ENCODE measurements at places on chromosomes 7 and 10.
A peak's percentile ranks its signal among the peaks of the same experiment; 100 is the strongest.

- DNase-seq, result no peak
Measured at GRCh38 chr7:28599411-28599810, 187.1 kb downstream of the CREB5 start.

GRCh38 chr7:157855016-157855415 lies 518.2 kb downstream of the DNAJB6 start:
- DNase-seq, result no peak

DNA sequence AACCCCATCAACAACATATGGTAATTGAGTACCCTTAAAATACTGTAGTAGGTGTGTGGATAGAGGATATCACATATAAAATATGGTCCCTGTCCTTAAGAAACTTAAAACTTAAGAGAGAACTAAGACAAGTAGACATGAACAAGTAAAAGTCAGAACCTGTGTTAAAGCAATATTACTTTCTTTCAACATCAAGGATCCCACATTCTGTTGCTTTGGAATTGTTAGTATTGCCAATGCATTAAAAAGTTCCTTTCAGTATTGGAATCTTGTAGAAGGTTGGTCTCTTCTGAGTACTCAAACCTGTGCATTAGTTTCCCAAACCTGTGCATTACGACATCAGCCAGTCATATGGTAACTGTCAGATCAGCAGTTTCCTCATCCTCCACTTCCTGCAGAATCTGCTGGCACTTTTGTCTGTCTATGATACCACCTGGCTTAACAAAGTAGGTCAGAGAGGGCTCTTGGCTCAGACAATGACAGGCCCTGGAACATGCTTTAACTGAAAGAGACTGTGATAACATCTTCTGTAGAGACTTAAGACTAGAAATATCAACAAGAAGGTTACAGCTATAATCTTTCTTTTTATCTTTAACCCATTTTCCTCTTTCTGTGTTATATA lies 56.5 kb downstream of the CCDC71L start:
- DNase-seq, result no peak

DNA sequence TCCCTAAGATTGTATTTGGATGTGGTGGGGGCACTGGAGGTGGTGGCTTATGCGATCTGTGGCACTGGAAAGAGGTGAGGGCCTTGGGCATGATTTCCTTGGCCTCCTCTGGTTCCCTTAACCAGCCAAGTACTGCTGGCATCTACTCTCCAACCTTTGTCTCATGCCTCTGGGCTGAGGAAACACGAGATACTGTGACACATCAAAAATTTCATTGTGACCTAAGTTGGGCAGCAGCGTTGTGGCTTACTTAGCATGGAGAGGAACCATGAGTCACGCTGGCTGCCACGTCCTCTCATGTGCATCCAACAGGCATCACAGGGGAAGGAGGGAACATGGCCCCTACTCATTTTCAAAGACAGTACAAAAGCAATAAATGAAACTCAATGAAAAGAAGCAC lies 29.7 kb upstream of the GSDME start:
- DNase-seq, result peak; percentile 91

GRCh38 chr7:30511494-30511893 lies 6.9 kb upstream of the GGCT start:
- DNase-seq, result no peak

DNA sequence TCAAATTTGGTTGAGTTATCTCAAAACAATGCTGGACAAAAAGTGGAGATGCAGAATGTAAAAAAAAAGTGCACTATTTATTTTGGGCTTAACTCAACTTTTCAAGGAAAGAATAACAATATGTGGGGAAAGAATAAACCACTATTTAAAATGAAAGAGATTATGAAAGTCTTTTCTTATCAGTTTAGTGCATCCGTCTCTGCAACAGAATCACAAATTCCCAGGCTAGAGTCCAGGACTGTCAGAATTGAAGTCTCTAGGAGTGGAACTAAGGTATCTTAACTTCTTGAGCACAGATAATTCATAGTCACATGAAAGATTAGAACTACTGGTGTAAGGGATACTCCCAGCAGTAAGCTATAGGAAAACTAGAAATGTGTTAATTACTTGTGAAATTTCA lies 1200.3 kb upstream of the LRRN3 start:
- no peak for DNase-seq

- no peak for DNase-seq
Measured at GRCh38 chr7:44540592-44541027, 520 bp downstream of the NPC1L1 start.

GRCh38 chr10:6416892-6417512 lies 163.1 kb downstream of the PRKCQ start:
- peak; percentile 37 for DNase-seq

DNA sequence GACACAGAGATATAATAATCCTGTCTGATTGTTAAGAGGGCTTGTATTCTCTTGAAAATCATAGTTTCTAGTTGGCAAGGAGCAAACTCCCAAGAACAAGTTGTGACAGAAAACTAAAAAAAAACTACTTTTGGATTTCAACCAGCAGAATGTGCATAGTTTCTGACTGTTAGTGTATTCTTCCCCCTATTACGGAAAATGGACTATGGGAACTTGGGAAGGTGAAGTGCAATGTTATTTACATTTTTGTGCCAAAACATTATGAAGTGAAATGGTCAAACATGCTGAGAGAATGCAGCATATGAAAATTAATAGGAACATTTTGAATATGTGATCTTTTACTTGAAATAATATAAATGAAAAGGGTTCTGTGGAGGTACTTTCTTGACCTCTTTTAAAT lies 660.8 kb downstream of the SUGCT start:
- DNase-seq, result no peak

DNA sequence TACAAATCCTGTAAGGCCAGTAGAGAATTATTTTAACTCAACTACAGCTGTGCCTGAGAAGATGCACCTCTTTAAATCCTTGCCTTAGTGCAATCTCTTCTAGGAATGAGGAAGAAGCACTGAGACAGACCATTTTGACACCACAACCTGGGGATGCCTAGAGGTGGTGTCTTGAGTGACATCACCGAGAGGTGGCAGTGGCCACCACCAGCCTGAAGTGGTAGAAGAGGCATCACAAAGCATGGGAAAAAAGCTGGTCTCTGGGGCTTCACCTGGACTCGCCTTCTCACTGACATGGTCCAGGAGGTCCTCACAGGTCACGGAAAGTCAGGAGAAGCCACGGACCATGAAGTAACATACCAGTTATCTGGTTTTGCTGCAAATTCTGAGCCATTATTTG lies 99.2 kb upstream of the PDLIM1 start:
- no peak for DNase-seq

DNA sequence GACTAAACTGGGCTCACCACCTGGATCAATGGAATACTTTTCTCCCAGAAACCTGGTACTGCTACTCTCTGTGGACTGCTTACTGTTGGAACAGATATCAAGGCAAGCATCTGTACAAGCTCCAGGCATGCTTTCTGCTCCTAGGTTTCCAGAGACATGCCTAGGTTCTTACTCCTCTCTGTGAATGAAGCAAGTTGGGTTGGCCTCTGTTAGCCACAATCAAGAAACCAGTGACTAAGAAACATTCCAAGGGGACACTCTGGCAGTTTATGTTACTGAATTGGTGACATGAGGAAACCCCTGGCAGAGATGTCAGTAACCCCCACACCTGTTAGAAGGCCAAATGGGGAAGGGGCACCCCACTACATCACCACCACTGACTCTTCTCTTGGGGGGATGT lies 121.9 kb downstream of the GFRA1 start:
- DNase-seq, result no peak

DNA sequence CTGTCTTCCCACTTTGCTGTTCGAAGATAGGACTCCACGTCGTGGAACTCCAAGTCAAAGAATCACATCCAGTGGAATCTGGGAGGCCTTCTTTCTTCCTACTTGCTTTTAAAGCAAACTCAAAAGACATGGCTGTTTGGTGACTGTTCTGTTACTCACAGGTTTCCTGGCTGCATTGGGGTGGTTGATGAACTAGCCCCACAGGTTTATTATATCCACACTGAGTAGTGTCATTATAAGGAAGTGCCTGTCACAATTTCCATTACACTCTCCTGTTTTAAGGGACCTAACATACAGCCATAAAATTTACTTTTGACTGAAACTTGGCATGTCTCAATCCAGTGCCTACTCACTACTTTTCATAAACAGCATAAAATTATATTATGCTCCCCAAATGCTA lies 287.3 kb upstream of the SP4 start:
- no peak for DNase-seq

DNA sequence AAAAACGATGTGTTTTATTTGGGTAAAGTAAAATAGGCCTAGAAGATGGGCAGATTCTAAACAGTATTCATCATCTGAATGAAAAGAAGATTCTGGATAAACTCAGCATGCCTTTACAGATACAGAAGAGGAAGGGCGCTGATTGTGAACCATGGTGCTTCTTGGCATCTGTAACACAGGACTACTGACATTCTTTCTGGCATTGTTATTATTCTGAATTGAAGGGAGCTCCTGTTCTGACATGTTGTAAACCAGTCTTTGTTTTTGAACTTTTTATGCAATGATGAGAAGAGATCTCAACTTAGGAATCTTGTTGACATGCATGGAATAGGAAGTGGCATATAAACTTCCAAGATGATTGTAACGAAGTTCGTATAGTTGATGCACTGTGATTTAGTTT lies 13.5 kb downstream of the RPA3 start:
- no peak for DNase-seq

- DNase-seq, result no peak
Measured at GRCh38 chr7:142714375-142714774, 34.9 kb upstream of the PRSS1 start.

Data from amniotic stem cell (primary cell).